ENCODE measurements at places on chromosomes 1 and 21.

DNA sequence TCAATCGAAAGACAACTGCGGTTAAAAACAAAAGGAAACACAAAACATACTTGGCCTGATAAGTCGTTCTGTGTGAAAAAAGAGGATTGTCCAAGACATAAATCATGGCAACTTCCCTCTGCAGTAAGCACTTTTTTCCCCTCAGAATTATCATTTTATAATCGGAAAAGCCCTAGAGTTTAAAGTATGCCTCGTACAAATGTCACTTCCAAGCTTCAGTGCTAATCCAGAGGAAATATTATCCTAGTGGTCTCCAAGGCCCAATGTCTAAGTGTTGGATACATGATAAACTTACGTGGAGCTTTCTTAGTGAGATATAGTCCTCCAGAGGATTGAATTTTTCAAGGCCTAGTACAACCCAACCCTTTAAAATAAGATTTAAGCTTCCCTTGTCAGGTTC, 11.2 kb upstream of the NTMT2 start:
- no peak for DNase-seq

DNA sequence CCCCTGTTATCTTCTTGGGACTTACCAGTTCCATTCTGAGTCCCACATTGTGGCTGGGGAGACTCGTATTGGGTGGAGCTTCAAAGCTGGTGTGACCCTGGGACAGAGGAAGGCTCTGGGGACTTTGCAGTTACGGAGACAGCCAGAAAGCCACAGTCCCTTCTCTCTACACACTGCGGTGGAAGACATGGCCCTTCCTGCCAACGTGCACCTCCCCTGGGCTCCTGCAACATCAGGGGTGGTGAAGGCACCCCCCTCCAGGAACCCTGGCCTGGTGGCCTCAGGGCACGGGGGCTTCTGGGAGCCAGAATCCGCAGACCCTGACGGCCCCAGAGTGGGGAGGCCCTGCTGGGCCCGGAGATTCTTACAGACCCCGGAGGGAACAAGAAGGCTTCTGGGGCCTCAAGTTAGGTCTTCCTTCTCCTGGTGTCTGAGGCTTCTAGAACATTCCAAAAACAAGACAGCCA, 113.0 kb downstream of the SIK1 start:
- DNase-seq, result no peak

GRCh38 chr1:43382027-43382779, 7.4 kb downstream of the MED8 start:
- DNase-seq, result no peak

- DNase-seq, result no peak
These were observed 21.9 kb upstream of the PADI6 start for GRCh38 chr1:17350083-17350482.

DNA sequence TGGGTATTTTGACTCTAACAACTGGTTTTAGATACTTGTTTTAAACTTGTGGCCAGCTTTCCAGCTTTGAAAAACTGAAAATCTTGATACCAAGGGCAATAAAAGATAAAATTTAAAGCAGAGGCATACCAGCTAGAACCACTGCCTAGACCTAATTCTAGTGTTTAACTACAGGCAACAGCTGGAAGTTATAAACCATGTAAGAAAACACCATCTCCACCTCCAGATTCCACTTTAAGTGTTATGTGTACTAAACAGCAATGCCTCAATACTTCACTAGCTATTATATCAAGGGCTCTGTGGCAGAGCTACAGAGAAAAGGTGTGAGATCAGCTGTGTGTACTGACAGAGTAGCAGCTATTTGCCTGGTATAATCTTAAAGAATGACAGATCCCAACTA, 69.5 kb downstream of the LPAR3 start:
- DNase-seq, result no peak

- DNase-seq, result no peak
These were observed 8.5 kb downstream of the AGT start for GRCh38 chr1:230705289-230706019.

GRCh38 chr1:178341261-178341956, 155.4 kb downstream of the CLEC20A start:
- DNase-seq, result no peak

DNA sequence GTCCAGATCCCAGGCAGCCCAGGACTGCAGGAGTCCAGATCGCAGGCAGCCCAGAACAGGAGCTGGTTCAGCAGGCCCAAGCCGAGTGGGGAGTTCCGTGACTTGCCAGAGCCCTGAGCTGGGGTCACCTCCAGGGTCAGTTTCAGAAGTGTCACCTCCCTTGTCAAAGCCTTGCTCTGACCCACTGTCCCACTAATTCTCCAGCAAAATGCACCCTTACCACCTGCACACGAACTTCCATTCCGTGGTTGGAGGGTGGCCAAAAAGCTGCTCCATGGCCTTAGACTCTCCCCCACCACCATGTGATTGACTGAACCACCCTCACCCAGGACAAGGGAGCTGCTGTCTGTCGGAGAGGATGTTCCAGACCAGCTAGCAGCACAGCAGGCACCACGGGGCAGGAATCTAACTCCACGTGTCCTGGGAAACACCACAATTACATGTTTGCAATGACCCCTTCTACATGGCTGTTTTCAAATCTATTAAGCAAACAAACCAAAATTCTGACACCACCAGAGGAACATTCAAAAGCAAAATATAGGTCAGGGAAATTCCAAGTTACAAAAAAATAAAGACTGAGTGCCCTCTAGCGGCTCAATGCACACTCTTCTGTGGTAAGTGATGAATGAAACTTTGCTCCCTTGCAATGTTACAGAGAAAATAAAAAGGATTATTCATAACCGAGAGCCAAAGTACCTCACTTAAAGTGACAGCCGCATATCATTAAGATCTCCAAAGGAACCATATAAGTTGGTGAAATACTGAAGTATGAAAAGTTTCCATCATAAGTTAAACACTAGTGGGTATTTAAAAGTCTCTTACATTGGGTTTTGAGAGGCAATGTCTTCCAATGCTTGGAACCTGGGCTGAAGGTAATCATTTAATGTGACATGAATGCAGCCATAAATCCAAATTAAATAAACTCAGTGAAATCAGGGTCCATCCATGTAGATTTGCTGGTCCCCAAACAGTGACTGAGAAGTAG, 76.3 kb downstream of the NPHP4 start:
- DNase-seq, result peak; percentile 6

DNA sequence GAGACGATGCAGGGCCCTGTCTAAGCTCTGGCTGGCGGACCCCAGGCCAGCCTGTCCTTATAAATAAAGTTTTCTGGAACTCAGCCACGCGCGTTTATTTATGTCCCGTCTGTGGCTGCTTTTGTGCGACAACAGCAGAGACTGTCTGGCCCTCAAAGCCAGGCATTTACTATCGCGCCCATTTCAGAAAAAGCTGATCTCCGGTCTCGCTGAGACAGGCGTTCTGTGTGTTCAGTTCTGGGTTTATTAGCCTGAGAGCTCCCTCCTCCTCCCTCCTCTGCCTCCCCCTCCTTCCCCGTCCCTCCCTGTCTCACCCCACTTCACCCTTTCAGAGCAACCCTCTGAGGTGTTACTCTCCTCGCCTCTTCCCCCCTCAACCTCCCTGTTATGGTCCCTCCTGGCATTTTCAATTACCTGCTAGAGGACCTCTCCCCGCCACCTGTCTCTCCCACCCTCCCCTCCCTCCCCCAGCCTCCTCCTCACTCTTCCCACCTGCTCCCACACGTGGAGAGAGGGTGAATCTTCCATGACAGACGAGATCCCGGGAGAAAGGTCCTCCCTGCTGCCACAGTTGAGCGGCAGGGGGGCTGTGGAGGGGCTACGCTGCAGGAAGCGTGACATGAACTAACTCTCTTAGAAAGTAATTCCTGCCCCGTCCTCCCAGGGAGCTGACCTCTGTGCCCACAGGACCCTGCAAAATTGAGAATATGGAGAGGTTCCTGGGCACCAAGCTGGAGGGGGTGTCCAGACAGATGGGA, 59.9 kb downstream of the SPSB1 start:
- DNase-seq, result no peak
